Stimulated activated CD4-positive, alpha-beta T cell treated with anti-CD3 and anti-CD28 coated beads, Interleukin-15, amount 100 ng/mL, for 1 hour (primary cell): ENCODE measurements at places on chromosomes 13 and 19.

- DNase-seq, result no peak
Observed at GRCh38 chr13:92602560-92602959, 624.0 kb upstream of the GPC6 start.

GRCh38 chr13:32136061-32136460, 104.5 kb downstream of the FRY start:
- no peak for DNase-seq

GRCh38 chr19:3186891-3187661, 1.3 kb downstream of the NCLN start:
- DNase-seq, result no peak

DNA sequence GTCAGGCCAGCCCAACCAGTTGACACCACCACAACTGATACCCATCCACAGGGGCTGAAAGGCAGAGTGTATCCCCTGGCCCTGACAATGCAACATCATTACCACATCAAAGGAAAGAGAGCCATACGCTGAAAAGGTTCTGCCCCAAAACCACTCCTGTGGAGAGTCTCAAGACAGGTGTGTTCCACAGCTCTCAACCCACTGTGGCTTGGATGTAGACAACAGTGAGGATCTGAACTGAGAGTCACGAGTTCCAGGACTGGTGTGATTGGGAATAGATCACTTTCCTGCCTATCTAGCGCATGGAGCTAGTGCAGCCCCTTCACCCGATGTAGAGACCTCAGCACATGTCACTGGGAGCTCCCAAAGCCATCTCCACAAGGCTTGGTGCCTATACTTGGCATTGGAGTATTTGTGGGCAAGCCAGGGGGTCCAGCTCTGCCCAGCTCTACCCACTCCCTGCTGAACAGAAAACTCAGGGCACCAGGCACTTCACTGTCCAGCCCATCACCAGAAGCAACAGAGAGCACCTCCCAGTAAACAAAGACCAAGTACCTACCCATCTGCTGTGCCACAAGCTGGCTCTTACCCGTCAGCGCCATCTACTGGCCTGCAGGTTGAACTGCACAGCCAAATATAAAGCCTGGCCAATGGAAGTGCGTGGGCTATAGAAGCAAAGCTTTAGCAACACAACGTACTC, 579.5 kb downstream of the UQCRFS1 start:
- no peak for DNase-seq

- DNase-seq, result no peak
Observed at GRCh38 chr19:5818594-5818993, 13.7 kb downstream of the NRTN start.

- peak; percentile 38 for DNase-seq
Observed at GRCh38 chr19:3507371-3508120, 1.4 kb downstream of the FZR1 start.

- DNase-seq, result no peak
Observed at GRCh38 chr19:39264306-39265290, 3.6 kb upstream of the IFNL2 start.

DNA sequence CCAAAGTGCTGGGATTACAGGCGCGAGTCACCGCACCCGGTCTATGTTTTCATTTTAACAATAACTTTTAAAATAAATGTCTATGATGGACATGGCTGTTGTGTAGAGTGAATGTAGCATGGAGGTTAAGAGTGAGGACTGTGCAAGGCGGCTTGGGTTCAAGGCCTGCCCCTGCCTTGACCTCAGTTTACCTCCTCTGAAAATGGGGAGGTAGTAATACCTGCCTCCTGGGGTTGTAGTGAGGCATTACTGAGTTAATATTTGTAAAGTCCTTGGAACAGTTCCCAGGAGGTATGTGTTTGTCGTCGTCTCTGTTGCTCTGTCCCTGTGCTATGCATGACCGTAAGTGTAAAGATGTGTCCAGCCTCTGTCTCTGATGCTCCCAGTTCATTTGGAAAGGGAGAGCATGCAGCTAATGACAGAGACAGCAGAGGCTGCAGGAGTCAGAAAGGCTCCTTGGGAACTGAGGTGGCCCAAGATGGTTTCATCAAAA, 9.4 kb downstream of the GARRE1 start:
- DNase-seq, result no peak

DNA sequence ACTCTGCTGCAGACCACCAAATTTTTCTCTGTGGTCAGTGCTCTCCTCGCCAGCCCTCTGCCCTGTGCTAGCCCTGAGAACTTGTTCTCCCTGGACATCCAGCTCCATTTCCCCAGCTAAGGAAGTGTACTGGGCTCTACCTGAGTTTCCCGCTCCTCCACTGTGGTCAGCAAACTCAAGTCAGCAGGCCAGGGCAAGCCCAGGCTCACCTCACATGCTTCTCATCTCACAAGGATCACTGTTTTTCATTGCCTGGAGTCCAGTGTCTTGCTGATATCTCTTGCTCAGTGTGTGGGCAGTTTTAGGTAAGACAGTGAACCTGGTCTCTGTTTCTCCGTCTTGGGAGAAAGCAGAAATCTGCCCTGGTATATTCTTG, 201.4 kb downstream of the FOXO1 start:
- DNase-seq, result no peak

- no peak for DNase-seq
Observed at GRCh38 chr19:10555610-10555973, 10.2 kb downstream of the KRI1 start.

- no peak for DNase-seq
Observed at GRCh38 chr13:44758630-44759383, 182.7 kb upstream of the TSC22D1 start.

DNA sequence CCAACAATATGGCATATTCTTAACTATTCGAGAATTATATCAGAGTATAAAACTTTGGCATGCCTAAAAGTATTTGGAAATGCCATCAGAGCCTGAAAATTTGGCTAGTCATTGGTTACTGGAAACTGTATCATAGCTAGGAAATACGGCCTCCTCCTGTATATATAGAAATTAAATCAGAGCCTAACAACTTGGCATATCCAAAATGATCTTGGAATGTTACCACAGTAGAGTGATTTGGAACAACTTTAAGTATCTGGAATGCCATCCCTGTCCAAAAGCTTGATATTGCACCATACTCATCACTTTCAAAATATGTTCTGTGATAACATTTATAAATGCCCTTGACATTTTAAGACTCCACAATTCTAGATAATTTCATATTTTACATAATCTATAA, 335.8 kb downstream of the SLITRK1 start:
- no peak for DNase-seq

GRCh38 chr13:86795858-86796257, 875.3 kb upstream of the SLITRK5 start:
- no peak for DNase-seq

GRCh38 chr19:37413313-37414084, 42.6 kb downstream of the ZNF527 start:
- DNase-seq, result no peak

DNA sequence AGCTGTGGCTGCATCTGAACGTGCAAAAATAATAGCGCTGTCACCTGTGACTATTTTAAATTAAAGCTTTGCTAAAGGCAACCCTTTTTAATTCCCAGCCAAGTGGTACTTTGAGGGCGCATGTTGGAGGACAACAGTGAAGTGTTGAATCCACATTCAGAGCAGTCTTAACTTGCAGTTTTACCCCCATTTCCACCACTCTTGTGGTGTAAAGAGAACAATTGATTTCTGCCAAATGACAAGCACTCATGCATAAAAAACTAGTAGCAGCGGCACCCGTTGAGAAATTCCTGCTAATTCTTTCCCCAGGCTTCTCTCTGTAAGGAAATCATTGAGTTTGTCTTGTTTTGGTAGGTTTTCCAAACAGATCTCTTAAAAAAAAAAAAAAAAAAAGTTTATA, 1033.3 kb downstream of the EFNB2 start:
- no peak for DNase-seq

GRCh38 chr13:52999093-52999696, 29.4 kb upstream of the OLFM4 start:
- DNase-seq, result no peak

DNA sequence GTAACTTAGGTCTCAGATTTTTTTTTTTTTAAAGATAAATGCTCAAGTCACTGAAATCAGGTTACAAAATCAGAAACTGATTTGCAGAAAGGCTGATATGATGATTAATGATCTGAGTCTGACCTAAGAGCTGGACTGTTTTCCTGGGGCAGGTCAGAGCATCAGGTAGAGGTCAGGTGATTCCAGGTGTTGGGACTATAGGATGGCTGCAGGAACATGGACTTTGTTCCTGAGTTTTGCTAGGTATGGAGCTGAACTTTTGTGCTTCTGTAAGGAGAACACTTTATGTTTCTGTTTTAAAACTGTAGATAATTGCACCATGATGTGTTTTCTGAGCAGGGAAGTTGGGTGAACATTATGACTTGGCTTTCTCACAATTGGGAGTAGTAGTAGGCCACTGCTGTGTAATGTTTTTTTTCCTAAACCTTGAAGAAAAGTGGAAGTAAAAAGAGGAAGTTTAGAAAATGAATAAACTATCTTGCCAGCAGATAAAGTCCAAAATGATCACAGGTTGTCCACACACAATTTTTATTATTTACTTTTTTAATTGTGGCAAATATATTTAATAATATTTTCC, 297.2 kb downstream of the DCT start:
- no peak for DNase-seq

DNA sequence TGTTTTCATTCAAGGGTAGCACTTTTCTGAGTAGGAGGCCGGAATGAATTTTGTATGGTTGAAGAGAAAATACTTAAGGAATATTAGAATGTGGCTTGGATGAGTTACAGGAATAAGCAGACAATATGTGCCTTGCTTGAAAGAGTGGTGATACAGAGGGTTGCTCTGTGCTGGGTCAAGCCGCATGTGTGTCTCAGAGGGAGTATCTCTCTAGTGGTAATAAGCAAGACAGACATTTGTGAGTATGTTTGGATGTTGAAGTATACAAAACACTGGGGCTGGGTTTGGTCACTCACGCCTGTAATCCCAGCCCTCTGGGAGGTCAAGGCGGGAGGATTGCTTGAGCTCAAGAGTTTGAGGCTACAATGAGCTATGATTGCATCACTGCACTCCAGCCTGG, 103.9 kb downstream of the LMO7 start:
- DNase-seq, result no peak

DNA sequence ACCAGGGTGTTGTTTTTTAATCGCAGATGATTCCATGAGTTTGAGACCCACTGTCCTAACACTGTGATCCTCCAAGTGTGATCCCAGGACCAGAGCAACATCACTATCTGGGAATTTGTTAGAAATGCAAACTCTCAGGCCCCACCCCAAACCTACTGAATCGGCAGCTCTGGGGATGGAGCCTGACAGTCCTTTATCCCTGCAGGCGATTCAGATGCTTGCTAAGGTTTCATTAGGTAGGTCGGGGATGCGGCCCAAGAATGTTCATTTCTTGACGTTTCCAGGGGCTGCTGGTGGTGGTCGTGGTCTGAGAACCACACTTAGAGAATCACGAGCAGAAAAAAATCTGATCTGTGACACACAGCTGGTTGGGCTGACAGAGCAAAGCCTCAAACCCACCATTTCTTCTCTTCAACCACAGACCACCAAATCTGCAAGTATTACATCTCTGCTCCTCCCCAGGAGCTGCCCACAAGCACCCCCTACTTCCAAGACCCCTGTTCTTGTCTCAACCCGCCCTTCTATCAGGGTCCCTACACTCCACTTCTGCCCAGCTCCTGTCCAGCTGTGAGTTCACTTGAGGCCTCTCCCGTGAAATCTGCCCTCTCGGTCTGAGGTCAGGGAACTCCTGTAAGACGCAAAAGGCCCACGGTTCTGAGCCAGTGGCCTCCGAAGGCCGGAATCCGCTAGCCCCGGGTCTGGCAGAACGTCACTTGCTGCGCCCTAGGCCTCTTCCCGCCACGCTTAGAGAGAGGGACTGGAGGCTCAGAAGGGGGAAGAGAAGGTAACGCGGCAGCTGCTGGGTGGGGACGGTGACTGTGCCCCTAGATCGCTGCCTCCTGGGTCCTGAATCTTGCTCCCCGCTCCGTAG, 1.1 kb upstream of the FARP1 start:
- DNase-seq, result no peak

DNA sequence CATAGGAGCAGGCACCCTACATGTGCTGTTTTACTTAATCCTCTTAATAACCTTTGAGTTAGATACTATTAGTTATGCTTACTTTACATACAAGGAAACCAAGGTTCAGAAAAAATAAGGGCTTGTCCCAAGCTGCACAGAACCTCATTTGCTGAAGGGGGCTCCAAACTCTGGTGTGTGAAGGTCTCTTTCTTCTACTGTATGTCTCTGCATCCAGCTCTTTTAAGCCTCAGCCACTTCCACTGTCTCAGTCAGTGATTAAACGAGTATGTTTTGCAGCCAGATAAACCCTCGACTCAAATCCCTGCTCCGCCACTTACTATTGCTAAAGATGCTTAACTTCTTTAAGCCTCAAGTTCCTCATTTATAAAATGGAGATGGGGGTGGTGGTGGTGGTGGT, 112.4 kb upstream of the WASF3 start:
- DNase-seq, result no peak

GRCh38 chr19:46288896-46289588, 7.8 kb upstream of the HIF3A start:
- DNase-seq, result no peak

GRCh38 chr19:39483141-39483540, 2.5 kb downstream of the TIMM50 start:
- DNase-seq, result no peak

DNA sequence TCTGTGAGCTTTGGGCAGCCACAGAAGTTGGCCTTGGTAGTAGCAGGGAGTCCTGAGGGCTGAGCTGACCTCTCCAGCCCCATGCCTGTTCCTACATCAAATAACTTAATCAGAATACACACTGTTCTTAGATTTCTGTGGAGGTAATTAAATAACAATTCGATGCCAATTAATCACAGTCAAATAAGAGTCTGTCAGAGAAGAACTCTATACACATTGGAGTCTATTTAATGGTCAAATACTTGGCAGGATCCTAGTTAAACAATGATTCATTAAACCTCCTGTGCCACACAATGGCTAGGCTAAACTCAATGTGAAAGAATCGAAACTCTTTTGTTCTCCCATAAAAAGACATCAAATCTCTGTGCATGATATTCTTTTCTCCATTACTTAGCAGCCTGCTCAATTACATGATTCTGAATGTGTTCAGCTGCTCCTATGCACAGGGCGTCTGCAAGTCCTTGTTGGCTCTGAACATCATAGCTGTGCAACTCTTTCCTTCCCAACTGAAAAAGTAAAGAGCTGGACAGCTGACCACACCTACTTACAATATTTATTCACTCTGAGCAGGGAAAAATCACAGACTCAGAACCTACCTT, 173.1 kb downstream of the ABCC4 start:
- no peak for DNase-seq

- peak; percentile 40 for DNase-seq
Observed at GRCh38 chr19:3338541-3339181, 27.7 kb upstream of the NFIC start.

DNA sequence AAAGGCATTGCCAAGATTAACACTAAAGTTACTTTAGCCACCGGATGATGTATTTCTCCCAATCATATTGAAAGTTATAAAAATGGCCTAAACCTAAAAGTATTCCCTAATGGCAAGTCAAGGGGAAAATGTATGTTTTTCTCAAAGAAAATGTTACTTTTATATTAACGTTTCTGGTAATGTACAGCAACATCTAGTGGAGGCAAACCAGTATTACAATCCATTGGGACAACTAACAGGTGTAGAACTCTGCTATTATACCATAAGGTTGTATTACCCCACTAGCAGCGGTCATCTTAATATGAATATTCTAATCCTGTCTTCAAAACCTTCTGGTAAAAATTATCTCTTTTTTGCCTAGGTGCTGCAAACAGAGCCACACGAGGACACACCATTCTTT, 69.2 kb downstream of the ZNF100 start:
- DNase-seq, result no peak
